ENCODE measurements at places on chromosomes 3 and 15.

DNA sequence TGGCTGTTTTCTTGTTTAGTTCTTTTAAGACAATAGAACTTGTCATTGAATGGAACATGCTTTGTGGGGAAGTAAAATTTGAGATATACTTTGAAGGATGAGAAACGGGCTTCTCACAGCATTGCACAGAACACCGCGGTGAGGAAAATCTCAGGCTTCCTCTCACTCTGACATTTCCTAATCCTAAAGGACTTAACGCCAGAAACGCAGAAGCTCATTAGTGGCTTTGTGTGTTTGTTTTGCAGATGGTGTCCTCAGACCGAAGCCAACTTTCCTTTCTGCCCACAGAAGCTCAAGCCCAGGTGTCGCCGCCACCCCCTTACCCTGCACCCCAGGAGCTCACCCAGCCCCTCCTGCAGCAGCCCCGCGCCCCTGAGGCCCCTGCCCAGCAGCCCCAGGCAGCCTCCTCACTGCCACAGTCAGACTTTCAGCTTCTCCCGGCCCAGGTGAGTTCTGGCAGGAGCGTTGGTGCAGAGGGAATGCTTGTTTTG is 78.9 kb upstream of the BLM start:
- no peak for DNase-seq

DNA sequence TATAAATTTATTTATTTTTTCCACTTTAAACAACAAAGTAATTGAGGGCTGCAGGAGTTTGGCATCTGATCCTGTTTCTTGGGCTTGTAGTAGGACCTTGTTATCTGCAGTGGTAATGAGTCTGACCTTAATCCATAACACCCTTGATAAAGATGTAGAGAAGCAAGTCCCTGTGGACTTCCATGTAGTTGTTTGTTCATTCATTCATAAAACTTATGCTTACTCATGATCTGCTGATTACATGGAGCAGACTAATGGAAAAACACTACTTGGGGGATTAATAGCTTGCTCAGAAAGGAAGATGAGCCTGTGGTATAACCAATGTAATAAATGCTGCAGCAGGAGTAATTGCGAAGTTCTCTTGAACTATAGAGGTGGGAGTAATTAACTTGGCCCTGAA is 271.5 kb upstream of the TBL1XR1 start:
- no peak for DNase-seq

- no peak for DNase-seq
Observed at GRCh38 chr3:121992601-121993560, 29.2 kb downstream of the ILDR1 start.

GRCh38 chr3:117788061-117788460 is 1078.5 kb downstream of the TUSC7 start:
- no peak for DNase-seq

- no peak for DNase-seq
Observed at GRCh38 chr3:112689385-112689784, 48.4 kb upstream of the CCDC80 start.

GRCh38 chr3:107328069-107328468 is 49.2 kb upstream of the CCDC54 start:
- no peak for DNase-seq

GRCh38 chr3:70853161-70853944 is 540.9 kb upstream of the MDFIC2 start:
- no peak for DNase-seq

DNA sequence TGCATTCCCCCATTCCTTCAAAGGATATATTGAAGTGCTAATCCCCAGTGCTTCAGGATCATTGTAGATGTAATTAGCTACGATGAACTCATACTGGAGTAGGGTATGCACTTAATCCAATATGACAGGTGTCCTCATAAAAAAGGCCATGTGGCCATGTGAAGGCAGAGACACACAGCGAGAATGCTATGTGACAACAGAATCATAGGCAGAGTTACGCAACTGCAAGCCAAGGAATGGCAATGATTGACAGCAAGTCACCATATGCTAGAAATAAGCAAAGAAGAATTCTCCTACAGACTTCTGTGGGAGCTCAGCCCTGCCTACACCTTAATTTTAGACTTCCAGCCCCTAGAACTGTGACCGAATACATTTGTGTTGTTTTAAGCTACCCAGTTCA is 875.6 kb upstream of the ROBO1 start:
- DNase-seq = no peak

GRCh38 chr3:17094551-17094950 is 209.8 kb downstream of the PLCL2 start:
- DNase-seq = no peak

GRCh38 chr3:133161656-133162055 is 123.5 kb downstream of the TMEM108 start:
- no peak for DNase-seq

DNA sequence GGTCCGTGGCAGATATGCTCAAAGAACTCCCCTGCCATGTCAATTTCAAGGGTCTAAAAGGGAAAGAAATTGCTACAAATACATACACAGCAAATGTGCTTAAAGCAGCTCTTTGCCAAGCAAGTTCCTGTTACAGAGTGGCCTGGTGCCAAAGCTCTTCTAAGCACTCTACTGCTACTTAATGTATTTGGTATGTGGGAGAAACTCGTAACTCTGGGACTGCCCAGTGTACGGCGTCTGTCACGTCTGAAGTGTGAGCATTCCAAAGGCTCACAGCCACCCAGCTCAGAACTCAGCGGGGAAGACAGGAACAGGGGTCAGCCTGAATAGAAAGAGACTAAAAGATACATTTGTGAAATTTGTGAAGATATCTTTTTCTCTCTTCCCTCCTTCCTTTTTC is 54.6 kb downstream of the RBMS3 start:
- DNase-seq = no peak

Data from stimulated activated CD4-positive, alpha-beta T cell treated with anti-CD3 and anti-CD28 coated beads, Interleukin-1b, Interleukin-23, amount 100 ng/mL, for 1 hour (primary cell).